HCT116 (cell line): ENCODE measurements at places on chromosomes 13 and 19. TPM values are rescaled to one million over a fixed set of nuclear protein-coding genes. Genes with fewer than 3 reads are reported as not detected.
A peak's percentile ranks its signal among the peaks of the same experiment; 100 is the strongest.

- no peak for DNase-seq
- H3K4me1 ChIP-seq: peaks cover 12% of the 10 kb centered on the region
- H3K36me3 ChIP-seq: no peaks in the 10 kb centered on the region
- H3K27me3 ChIP-seq: no peaks in the 10 kb centered on the region
Measured at GRCh38 chr19:6063576-6064335, 46.5 kb downstream of the RFX2 start.

- H3K27ac ChIP-seq: no peak overlapping the region
- no peak for DNase-seq
Measured at GRCh38 chr19:35216833-35217648, 11.5 kb downstream of the FAM187B start.

- no peak for DNase-seq
- H3K4me1 ChIP-seq: no peaks in the 10 kb centered on the region
- H3K27me3 ChIP-seq: no peaks in the 10 kb centered on the region
- no peaks in the 10 kb centered on the region for H3K36me3 ChIP-seq
- no peak overlapping the region for H3K27ac ChIP-seq
Measured at GRCh38 chr13:22077205-22077683, 406.4 kb downstream of the FGF9 start.

Gene KLK5
- total RNA-seq: 1.2 TPM

Gene GDF15
- 425 TPM for total RNA-seq

- no peaks in the 10 kb centered on the region for H3K4me1 ChIP-seq
- no peaks in the 10 kb centered on the region for H3K36me3 ChIP-seq
- H3K27me3 ChIP-seq: peaks cover 48% of the 10 kb centered on the region
- no peak overlapping the region for H3K4me3 ChIP-seq
- no peak overlapping the region for H3K27ac ChIP-seq
- no peak for DNase-seq
Measured at GRCh38 chr19:30283556-30283955, 88.6 kb upstream of the ZNF536 start.

Gene HCST
- 1.2 TPM for total RNA-seq

- peaks cover 17% of the 10 kb centered on the region for H3K27me3 ChIP-seq
- H3K4me3 ChIP-seq: no peak overlapping the region
- no peak for DNase-seq
- H3K4me1 ChIP-seq: no peaks in the 10 kb centered on the region
- H3K36me3 ChIP-seq: no peaks in the 10 kb centered on the region
Measured at GRCh38 chr13:29402166-29402636, 193.3 kb downstream of the SLC7A1 start.

Gene CLEC4G
- total RNA-seq: not detected

GRCh38 chr13:75514080-75514995, 23.3 kb downstream of the COMMD6 start:
- H3K4me3 ChIP-seq: no peak overlapping the region
- H3K27me3 ChIP-seq: no peaks in the 10 kb centered on the region
- H3K36me3 ChIP-seq: no peaks in the 10 kb centered on the region
- H3K4me1 ChIP-seq: no peaks in the 10 kb centered on the region
- no peak for DNase-seq

Gene ALOX5AP
- not detected for total RNA-seq

Gene ZNF548
- total RNA-seq: 8.7 TPM

Gene ACER1
- total RNA-seq: not detected

Gene OR7A10
- not detected for total RNA-seq

GRCh38 chr19:15538774-15539173, 30.4 kb downstream of the CYP4F22 start:
- no peak for DNase-seq
- H3K27ac ChIP-seq: no peak overlapping the region
- no peak overlapping the region for H3K4me3 ChIP-seq
- no peaks in the 10 kb centered on the region for H3K36me3 ChIP-seq

DNA sequence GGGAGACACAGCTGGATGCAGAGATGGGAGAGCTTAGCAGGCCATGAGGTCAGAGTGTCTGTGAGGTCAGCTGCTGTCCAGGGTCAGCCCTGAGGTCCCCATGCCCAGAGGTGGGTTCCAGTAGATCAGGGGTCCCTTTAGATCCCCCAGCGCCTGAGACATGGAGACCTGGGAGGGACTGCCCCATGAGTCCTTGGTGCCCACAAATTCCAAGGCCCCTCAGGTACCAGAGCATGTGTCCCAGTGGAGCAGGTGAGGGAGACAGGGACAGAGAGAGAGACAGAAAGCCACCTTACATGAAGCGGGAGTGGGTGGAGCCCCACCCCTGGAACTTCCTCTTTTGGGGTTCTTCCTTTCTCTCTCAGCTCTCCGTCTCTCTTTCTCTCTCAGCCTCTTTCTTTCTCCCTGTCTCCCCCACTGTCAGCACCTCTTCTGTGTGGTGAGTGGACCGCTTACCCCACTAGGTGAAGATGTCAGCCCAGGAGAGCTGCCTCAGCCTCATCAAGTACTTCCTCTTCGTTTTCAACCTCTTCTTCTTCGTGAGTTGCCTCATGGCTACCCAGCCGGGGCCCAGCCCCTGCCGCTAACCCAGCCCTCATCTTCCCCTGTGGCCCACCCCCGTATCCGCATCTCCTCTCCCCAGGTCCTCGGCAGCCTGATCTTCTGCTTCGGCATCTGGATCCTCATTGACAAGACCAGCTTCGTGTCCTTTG, at the start of gene CD37:
CD37 (plus strand) TSS at position 336 of the 713 bp plus-strand sequence; CDS start at position 471, 135 bp downstream.
- no peaks in the 10 kb centered on the region for H3K4me1 ChIP-seq
- H3K36me3 ChIP-seq: no peaks in the 10 kb centered on the region
- H3K27ac ChIP-seq: no peak within 1 kb of the TSS
- H3K27me3 ChIP-seq: no peaks in the 10 kb centered on the region
- H3K4me3 ChIP-seq: no peak within 1 kb of the TSS

- no peaks in the 10 kb centered on the region for H3K27me3 ChIP-seq
- no peaks in the 10 kb centered on the region for H3K36me3 ChIP-seq
- H3K4me1 ChIP-seq: no peaks in the 10 kb centered on the region
- no peak for DNase-seq
- no peak overlapping the region for H3K4me3 ChIP-seq
Measured at GRCh38 chr13:79456656-79457365, 24.1 kb upstream of the NDFIP2 start.

- DNase-seq: no peak
- H3K27ac ChIP-seq: peak overlapping the region; percentile 70
- peaks cover 3% of the 10 kb centered on the region; the same call in 1 of the 2 replicates for H3K36me3 ChIP-seq
- H3K4me1 ChIP-seq: peaks cover 18% of the 10 kb centered on the region
Measured at GRCh38 chr19:17075864-17076542, 426 bp downstream of the MYO9B start.

- no peaks in the 10 kb centered on the region for H3K4me1 ChIP-seq
- H3K27me3 ChIP-seq: no peaks in the 10 kb centered on the region
- no peak for DNase-seq
- no peak overlapping the region for H3K4me3 ChIP-seq
- H3K36me3 ChIP-seq: no peaks in the 10 kb centered on the region
- H3K27ac ChIP-seq: no peak overlapping the region
Measured at GRCh38 chr19:29268721-29269393, 55.9 kb upstream of the UQCRFS1 start.

Gene PCDH20
- total RNA-seq: not detected

- no peaks in the 10 kb centered on the region for H3K36me3 ChIP-seq
- H3K4me3 ChIP-seq: no peak overlapping the region
- no peak for DNase-seq
- H3K4me1 ChIP-seq: no peaks in the 10 kb centered on the region
Measured at GRCh38 chr13:23039266-23039935, 141.4 kb upstream of the SGCG start.

Gene PODNL1
- 0.71 TPM for total RNA-seq

DNA sequence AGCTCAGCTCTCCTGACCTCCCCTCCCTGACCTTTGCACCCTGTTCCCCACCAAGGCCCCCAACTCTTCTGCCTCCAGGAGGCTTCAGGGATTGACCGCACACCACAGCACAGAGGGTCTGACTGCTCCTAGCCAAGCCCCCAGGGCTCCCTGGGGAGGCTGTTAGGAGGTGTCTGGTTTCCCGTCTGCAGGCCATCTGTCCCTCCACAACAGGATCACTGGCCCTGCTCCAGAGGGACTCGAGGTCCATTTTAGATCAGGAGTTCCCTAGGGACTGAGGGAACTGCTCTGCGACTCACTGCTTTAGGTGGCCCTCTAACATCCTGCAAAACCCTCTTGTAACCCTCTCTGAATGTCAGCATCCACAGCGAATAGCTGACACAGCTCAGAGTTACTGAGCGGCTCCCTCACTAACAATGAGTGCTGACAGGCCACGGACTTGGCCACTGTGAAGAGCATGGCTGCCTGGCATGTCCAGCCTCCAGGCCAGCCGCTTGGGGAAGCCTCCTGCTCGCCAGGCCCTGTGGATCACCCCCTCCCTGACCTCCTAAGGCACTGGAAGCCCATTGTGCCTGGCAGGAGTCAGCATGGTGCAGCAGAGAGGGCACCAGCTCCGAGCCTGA, 17.7 kb downstream of the GRIK5 start:
- DNase-seq: no peak
- no peak overlapping the region for H3K4me3 ChIP-seq
- no peaks in the 10 kb centered on the region for H3K27me3 ChIP-seq
